IMR-90 (cell line): ENCODE measurements at places on chromosomes 2 and 18.
A peak's percentile ranks its signal among the peaks of the same experiment; 100 is the strongest.

- no peak for DNase-seq
Observed at GRCh38 chr18:9848170-9848879, 37.4 kb upstream of the TXNDC2 start.

GRCh38 chr2:72813841-72814240, 12.0 kb downstream of the EXOC6B start:
- peak; percentile 52 for DNase-seq

DNA sequence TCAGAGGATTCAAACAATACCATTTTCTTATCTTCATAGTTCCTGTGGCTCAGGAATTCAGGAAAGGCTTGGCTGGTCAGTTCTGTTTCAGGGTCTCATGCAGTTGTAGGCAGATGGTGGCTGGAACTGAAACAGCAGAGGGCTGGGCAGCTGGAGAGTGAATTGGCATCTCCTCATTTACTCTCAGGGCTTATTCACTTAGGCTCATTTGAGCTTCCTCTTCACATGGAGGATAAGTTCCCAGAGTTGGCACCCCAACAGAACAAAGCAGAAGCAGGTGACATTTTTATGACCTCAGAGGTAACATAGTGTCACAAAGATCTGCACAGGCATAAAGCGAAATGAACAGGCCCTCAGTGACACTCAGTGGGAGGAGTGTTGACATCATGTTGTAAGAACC, 66.1 kb downstream of the RBBP8 start:
- DNase-seq, result peak; percentile 53

DNA sequence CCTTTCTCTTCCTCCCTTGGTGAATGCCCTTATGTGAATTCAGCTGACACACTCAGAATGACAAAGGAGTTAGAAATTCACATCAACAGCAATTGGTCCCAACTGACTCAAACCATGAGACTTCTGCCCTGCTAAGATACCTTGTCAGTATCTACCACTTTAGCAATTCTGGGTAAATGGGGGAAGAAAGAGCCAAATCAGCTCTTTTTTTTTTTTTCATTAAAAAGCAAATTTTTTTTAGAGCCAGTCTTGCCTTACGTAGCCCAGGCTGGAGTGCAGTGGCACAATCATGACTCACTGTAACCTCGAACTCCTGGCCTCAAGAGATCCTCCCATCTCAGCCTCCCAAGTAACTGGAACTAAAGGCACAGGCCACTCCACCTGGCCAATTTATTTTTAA, 1.7 kb upstream of the PPP4R1 start:
- DNase-seq, result peak; percentile 59

GRCh38 chr2:207155516-207156444, 10.0 kb downstream of the KLF7 start:
- DNase-seq, result no peak

DNA sequence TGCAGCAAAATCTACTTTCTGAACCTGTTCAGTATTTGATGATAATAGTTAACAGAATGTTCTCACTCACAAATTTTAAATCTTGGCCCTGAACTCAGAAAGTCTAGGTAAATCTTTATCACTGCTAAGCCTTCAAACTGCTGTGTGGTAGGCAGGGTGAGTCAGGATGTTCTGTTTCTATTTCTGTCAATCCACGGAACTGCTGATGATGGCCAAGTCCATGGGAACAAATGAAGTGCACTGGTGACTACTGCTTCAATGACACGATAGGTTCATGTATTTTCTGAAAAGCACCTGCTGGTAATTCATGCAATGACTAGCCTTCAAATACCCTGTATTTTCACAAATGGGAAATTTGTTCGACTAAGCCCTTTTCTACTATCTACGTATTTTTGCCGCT, 14.2 kb downstream of the NIFK start:
- DNase-seq, result peak; percentile 87

DNA sequence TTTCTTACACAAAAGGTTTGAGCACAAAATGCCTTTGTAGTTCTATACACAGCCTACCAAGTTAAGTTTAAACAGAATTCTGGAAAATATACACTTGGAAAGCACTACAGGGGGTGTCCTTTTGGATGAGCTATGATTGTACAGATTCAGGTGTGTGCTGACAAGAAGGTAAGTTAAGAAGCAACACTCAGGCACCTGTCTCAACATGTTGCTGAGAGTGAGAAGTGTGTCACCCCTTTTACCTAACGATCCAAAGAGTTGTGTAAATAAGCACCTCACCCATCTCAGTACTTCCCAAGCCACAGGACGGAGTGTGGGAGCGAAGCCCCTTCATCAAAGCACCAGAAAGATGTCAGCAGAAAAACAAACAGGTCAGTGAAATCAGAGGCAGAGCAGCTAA, 109.5 kb upstream of the DAPL1 start:
- no peak for DNase-seq
